A549 treated with Hydrocortisone at 1 μM for 4 hours (cell line): ENCODE measurements at places on chromosomes 5 and 9. TPM values are rescaled to one million over a fixed set of nuclear protein-coding genes. Genes with fewer than 3 reads are reported as not detected.

Gene EGFL7
- 35.0 to 59.2 TPM (median 54.3 TPM) in 5 replicates for total RNA-seq

Gene DRD1
- 0.06 to 0.16 TPM (median 0.09 TPM) in 5 replicates for total RNA-seq

Gene ANKRD33B
- 10.0 to 11.4 TPM (median 10.7 TPM) in 5 replicates for total RNA-seq

Gene GFI1B
- total RNA-seq, result 0.07 to 0.20 TPM (median 0.10 TPM) in 5 replicates

Gene SLC36A3
- total RNA-seq, result not detected in 5 replicates

Gene UBQLN1
- 95.8 to 125 TPM (median 109 TPM) in 5 replicates for total RNA-seq

Gene ZNF483
- 0.18 to 0.94 TPM (median 0.49 TPM) in 5 replicates for total RNA-seq

Gene FBN2
- 12.6 to 23.1 TPM (median 18.3 TPM) in 5 replicates for total RNA-seq

Gene FPGS
- 45.9 to 52.3 TPM (median 49.1 TPM) in 5 replicates for total RNA-seq

Gene CDH6
- total RNA-seq, result 0.08 to 0.13 TPM (median 0.09 TPM) in 4 of 5 replicates, not detected in the other

Gene C7
- total RNA-seq, result not detected in 5 replicates

Gene PCDH1
- total RNA-seq, result 1.9 to 4.5 TPM (median 3.4 TPM) in 5 replicates

Gene TAF1L
- total RNA-seq, result 0.01 TPM in 1 of 5 replicates, not detected in the others

Gene PAIP2
- 84.3 to 93.3 TPM (median 87.5 TPM) in 5 replicates for total RNA-seq

Gene INSYN2B
- total RNA-seq, result 0.12 to 0.25 TPM (median 0.16 TPM) in 5 replicates

Gene GPRIN1
- total RNA-seq, result 7.3 to 9.6 TPM (median 9.1 TPM) in 5 replicates

Gene SHISAL2B
- not detected in 5 replicates for total RNA-seq

Gene SGCD
- 3.3 to 5.8 TPM (median 4.5 TPM) in 5 replicates for total RNA-seq

Gene LOX
- 1.3 to 2.4 TPM (median 1.7 TPM) in 5 replicates for total RNA-seq

Gene NR4A3
- 1.7 to 2.3 TPM (median 2.0 TPM) in 5 replicates for total RNA-seq

Gene PRLR
- total RNA-seq, result 0.02 to 0.10 TPM (median 0.05 TPM) in 5 replicates

Gene PNPLA7
- total RNA-seq, result 0.54 to 0.80 TPM (median 0.71 TPM) in 5 replicates

Gene EQTN
- not detected in 5 replicates for total RNA-seq

Gene SPINK6
- 0.37 to 0.73 TPM (median 0.45 TPM) in 5 replicates for total RNA-seq

Gene GKAP1
- total RNA-seq, result 3.1 to 4.6 TPM (median 4.3 TPM) in 5 replicates

Gene MYMK
- total RNA-seq, result not detected in 5 replicates

Gene PCDHGA7
- total RNA-seq, result 0.57 to 1.2 TPM (median 0.76 TPM) in 5 replicates

Gene TMEM161B
- total RNA-seq, result 6.3 to 10.9 TPM (median 8.0 TPM) in 5 replicates

Gene MLANA
- not detected in 5 replicates for total RNA-seq

Gene PDLIM4
- 0.13 to 1.3 TPM (median 0.58 TPM) in 5 replicates for total RNA-seq

Gene PLPPR1
- not detected in 5 replicates for total RNA-seq

Gene HTR1A
- not detected in 5 replicates for total RNA-seq

Gene CDKN2B
- not detected in 5 replicates for total RNA-seq

Gene TMEM215
- total RNA-seq, result 0.02 TPM in 1 of 5 replicates, not detected in the others

Gene SAPCD2
- 17.6 to 24.7 TPM (median 21.7 TPM) in 5 replicates for total RNA-seq

Gene DNM1
- 79.3 to 92.9 TPM (median 87.9 TPM) in 5 replicates for total RNA-seq

Gene GABRA6
- not detected in 5 replicates for total RNA-seq

Gene ZSWIM6
- total RNA-seq, result 3.6 to 5.6 TPM (median 4.8 TPM) in 5 replicates

Gene TBCA
- 260 to 279 TPM (median 270 TPM) in 5 replicates for total RNA-seq

Gene ACTBL2
- 0.07 to 0.09 TPM in 2 of 5 replicates, not detected in the others for total RNA-seq

Gene ACSL6
- 0.05 to 0.22 TPM (median 0.07 TPM) in 5 replicates for total RNA-seq

Gene RNF224
- 0.07 to 0.24 TPM (median 0.14 TPM) in 5 replicates for total RNA-seq

Gene PCDHGB2
- 0.05 to 0.13 TPM (median 0.11 TPM) in 4 of 5 replicates, not detected in the other for total RNA-seq

Gene PCDHB4
- 0.06 to 0.10 TPM (median 0.07 TPM) in 3 of 5 replicates, not detected in the others for total RNA-seq

Gene NREP
- total RNA-seq, result 1.9 to 3.7 TPM (median 3.3 TPM) in 5 replicates

Gene TUSC1
- 3.5 to 6.8 TPM (median 6.1 TPM) in 5 replicates for total RNA-seq

Gene PCDHGA9
- total RNA-seq, result 0.05 to 0.07 TPM (median 0.07 TPM) in 4 of 5 replicates, not detected in the other

Gene ENTPD8
- total RNA-seq, result 0.09 to 0.24 TPM (median 0.14 TPM) in 5 replicates
